NCI-H69 (cell line): ENCODE measurements at places on chromosomes 13 and 19.

DNA sequence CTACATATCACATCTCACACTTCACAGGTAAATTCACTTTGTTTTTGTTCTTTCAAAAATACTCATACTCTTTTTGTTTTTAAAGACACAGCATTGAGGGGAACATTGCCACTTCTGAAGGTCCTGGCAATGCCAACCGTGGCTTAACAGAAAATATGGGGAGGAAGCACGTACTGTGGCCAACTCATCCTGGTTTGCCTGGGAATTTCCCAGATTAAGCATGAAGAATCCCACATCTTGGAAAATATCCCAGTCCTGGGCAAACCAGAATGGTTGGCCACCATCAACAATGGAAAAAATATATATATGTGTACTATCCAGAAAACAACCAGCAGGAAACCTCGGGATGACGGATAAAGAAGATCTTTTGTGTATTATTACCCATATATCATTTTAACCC, 1032.2 kb upstream of the SLC10A2 start:
- no peak for DNase-seq

DNA sequence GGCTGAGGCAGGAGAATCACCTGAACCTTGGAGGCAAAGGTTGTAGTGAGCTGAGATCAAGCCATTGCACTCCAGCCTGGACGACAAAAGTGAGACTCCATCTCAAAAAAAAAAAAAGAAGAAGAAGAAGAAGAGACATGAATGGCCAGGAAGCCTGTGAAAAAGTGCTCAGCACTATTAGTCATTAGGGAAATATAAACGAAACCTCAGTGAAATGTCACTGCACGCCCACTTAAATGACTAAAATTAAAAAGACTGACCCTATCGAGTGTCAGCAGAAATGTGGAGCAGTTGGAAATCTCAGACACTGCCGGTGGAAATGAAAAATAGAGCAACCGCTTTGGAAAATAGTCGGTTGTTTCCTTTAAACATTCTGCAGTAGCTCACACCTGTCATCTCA, 5.5 kb upstream of the TYROBP start:
- no peak for DNase-seq

DNA sequence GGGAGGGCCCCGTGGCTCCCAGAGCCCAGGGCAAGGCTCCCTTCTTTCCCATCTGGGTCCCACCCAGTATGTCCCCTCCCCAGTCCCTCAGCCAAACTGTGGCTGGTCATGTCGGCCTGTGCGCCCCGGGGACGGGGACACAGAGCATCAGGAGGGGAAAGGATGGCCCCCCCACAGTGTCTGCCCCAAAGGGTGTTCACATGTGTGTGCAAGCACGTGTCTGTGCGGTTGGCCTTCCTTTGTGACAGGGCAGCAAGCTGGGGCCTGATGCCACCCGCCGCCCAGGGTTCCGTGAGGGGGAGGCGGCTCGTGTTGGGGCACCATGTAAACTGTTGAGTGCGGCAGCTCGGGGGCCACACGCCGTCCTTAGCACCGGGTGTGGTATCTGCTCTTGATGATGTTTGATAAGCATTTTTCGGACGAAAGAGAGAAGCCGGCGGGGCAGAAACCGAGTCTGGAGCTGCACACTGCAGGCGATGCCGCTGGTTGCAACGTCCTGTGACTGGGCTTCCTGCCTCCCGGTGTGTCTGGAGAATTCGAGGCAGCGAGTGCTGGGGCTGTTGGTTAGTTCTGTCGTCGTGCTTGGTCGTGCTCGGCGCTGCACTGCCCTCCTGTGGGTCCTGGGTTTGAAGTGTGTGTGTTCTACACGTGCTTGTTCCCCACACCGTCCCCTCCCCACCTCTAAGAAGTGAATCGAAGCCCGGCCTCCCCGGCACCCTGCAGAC, 18.4 kb downstream of the GNA11 start:
- DNase-seq = no peak

- DNase-seq = no peak
Measured at GRCh38 chr19:18610245-18610555, 2.5 kb upstream of the TMEM59L start.

GRCh38 chr19:24159707-24160106, 72.7 kb downstream of the ZNF254 start:
- peak; percentile 28 for DNase-seq

GRCh38 chr13:36850790-36851438, 31.9 kb downstream of the RFXAP start:
- peak; percentile 43 for DNase-seq

- DNase-seq = no peak
Measured at GRCh38 chr13:95552539-95553441, at the start of gene CLDN10. TSS of gene CLDN10 (plus strand) at chr13:95552720. CDS start at chr13:95552754, 34 bp downstream.
